ENCODE measurements at places on chromosomes 2 and 18.

GRCh38 chr2:239791526-239792404 is 233.4 kb downstream of the NDUFA10 start:
- no peak for DNase-seq

- no peak for DNase-seq
These were observed 4.5 kb upstream of the LIMS2 start for GRCh38 chr2:127679680-127680361.

DNA sequence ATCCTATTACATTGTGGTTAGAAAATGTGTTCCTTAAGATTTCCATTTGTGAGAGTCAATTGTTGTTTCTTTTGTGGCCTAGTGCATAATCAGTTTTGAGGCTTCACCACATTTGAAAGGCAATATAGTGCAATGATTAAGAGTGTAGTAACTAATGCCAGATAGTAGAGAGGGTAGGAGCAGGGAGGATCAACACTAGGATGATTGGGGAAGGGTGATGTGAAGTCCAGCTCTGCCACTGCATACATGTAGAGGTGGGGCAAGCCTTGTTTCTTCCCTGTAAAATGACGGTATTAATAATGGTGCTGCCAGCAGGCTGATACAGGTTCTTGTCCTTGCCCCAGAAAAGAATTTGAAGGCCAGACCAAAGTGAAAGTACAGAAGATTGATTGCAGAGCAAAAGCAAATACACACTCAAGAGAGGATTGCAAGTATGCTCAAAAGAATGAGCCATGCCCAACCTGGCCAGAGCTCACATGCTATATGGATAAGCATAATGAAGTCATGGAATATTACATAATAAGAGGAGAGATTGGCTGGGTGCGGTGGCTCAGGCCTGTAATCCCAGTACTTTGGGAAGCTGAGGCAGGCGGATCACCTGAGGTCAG is 8.0 kb downstream of the SP100 start:
- DNase-seq = no peak

GRCh38 chr2:27265536-27265870 is 2.7 kb upstream of the SLC30A3 start:
- no peak for DNase-seq

- no peak for DNase-seq
These were observed 830.1 kb upstream of the ZEB2 start for GRCh38 chr2:145350011-145350410.

DNA sequence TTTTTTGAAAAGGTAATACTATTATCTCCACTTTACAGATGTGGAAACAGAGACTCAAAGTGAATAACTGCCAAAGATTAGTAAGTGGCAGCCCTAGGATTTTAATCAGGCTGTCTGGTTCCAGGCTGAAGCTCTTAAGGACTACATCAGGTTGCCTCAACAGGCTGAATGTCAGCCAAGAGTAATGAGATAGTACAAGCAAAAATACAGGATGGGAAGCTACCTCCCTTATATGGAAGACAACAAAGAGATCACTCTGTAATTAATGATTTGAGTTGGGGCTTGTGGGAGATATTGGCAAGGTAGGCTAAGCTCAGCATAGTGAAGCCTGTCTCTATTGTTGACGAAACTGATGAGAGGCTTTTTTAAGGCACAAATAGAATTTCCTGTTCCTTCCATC is 323.1 kb downstream of the KCNJ3 start:
- DNase-seq = no peak

DNA sequence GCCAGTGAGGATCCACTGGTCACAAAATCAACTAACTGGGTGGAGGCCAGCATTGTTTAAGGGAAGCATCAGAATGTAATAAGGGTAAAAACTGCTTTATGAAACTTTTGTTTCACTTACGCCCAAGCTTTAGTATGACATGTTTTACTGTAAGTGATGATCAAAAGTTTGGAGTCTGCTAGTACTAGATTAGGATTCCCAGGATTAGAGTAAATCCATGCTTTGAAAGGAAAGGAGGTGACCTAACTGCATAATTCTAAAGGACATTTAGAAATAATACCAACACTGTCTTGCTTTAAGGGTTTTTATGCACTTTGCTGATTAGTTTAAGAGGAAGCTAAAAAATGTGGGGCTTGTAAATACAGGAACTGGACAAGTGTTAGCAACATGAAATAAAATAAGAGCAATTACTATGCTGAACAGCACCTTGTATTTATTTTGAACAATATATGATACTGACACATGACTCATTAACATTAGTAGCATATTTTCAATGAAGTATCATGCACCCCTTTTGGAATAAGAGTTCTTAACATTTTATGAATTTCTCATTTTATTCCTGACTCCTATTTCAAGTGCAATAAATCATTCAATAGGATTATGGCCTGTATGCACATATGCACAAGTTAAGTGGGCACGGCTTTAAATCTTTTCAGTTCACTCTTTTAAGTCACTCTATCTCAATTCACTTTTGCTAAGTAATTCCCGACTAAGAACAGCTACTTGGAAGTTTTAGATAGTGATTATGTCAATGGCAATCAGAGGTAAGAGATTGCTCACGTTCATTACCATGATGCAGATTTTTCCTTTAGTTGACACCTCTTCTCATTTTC is 62.5 kb downstream of the STK39 start:
- no peak for DNase-seq

DNA sequence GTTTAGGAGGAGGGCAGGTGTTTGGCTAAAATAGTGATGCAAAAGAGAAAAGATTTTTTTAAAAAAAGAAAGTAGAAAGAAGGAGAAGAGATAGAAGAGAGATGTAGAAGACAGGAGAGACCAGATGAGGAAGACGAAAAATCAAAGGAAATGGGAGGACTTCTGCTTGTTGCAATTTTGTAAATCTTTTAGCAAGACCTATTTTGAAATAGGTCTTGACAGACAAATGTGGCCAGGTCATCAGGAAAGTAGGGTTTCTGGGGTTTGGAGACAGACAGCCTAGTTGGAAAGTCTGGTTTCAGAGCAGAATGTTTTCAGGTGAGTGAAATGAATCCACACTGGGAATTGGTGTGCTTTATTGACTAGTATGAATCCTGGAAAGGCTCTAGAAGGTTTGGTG is 104.5 kb upstream of the CAVIN2 start:
- DNase-seq = no peak

DNA sequence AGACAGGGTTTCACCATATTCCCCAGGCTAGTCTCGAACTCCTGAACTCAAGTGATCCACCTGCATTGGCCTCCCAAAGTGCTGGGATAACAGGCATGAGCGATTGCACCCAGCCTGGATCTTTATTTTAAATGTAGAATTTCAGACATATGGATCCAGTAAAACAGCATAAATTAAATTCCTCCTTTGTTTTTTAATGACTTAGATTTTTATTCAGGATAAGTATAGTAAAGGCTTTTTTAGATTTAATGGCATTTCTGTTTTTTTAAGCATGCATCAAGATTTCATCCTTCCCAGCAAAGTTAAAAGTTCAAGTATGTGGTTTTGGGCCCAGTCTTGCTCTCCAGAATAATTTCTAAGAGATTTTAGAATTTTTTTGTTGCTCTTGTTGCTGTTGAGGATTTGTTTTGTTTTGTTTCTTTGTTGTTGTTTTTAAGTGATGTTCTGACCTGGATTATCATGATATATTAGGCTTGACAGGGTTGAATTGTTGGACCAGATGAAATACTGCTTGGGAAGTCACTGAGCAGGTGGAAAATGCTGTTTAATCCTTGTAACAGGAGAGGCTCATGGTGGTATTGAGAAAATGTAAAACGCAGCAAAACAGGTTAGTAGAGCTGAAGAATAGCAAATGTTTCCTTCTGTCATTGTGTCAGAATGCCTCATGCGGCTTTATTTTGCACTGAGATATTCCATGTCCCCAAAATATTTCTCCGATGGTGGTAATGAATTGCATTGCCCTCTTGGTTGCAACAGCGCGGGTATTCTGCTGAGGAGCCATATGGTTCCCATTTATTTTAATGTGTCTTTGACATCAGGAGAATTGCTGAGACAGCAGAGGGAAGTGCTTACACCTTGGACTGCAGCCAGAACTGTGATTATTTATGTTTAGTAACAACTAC is 147.9 kb downstream of the GALNT3 start:
- no peak for DNase-seq

- DNase-seq = peak; percentile 16
These were observed 41.8 kb downstream of the KCTD18 start for GRCh38 chr2:200467806-200468681.

- peak; percentile 61 for DNase-seq
These were observed 60.3 kb upstream of the AGPS start for GRCh38 chr2:177332026-177332991.

DNA sequence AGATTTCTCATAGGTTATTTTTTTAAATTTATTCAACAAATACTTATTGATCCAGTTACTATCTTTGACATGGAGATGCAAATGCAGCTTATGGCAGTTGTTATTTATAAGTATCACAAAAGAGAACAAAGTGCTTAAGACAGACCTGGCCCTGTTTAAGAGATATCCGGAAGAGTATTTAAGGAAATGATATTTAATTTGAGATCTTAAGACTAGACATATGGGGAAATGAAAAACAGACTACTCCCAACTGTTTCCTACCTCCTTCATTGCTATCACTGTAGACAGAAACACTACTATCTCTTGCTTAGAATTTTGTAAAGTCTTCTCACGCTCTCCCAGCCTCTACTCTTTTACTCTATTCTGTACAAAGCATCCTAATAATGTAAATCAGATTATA is 36.0 kb downstream of the RPRD1A start:
- no peak for DNase-seq

DNA sequence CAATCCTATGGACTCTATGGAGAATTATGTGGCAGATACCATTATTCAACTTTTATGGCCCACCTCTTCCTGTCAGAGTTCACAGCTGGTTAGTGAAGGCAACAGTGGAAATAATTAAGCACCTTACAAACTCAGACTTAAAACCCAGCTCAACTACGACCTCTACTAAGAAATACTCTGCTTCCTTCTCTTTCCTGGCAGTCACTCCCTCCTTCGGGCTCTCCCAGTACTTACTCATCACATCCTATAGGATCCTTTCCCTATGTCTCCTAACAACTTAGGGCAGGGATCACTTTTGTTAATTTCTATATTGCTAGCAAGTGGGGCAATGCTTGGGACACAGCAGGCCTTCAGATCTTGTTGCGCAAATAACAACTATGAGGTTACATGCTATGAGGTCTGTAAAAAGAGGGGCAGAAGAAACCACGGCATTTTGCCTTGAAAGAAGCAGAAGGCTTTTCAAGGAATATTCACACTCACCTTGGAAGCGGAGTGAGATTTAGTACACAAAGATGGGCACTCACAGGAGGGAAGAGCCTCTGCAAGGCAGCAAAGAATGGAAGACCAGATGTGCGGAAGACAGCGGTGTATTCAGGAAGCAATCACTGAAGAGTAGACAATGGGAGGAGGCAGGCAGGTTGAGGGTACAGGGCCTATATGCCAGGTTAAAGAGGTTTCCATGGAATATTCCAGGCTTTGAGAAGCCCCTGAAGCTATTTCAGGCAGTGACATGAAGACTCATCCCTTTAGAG is 2.1 kb downstream of the STK39 start:
- DNase-seq = no peak

GRCh38 chr2:134029418-134029817 is 224.5 kb upstream of the MGAT5 start:
- no peak for DNase-seq

DNA sequence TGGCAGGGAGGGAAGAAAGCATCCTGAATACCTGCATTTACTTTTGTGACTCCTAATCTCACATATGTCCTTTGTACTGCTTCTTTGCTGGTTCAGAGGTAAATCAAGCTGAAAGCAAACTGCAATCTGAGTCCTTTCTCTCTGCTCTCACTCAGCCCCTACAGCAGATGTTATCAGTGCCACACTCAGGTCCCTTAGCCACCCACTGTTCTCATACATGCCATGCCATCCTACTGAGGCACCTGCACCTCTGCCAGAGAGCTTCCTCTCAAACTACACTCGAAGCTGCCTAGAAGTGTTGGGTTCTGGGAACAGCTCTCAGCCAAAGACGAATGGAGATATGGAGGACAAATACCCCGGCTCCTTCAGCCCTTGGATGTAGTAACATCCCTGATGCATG is 244.5 kb downstream of the TXNL1 start:
- no peak for DNase-seq

DNA sequence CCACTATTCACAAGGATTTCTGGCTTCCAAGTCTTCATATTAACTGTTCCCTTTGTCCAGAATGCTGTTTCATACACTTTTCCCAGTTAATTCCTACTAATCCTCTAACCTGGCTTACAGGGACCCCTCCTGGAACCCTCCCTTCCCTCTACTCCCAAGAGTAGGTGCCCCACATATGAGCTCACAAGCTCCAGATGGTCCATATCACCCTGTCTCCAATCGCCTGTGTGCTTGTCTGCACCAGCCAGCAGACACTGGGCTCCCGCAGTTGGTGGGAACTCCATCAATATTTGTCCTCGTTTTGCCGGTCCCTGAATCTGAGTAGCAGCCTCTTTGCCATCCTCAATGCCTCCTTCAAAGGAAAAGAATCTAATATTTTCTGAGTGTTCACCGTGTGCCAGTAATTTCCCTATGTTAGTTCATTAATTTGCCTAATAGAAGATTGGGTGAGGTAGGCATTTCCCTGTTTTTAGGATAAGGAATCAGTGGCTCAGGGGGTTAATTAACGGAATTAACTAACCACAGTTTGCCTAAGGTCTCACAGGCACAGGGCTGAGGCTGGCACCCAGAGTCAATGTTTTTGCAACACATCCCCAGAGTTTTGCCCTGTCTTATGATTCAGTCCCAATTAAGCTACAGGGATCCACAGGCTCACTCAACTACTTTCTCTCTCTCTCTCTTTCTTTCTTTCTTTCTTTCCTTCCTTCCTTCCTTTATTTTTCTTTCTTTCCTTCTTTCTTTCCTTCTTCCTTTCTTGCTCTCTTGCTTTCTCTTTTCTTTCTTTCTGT is 141.6 kb upstream of the CYP1B1 start:
- DNase-seq = no peak

DNA sequence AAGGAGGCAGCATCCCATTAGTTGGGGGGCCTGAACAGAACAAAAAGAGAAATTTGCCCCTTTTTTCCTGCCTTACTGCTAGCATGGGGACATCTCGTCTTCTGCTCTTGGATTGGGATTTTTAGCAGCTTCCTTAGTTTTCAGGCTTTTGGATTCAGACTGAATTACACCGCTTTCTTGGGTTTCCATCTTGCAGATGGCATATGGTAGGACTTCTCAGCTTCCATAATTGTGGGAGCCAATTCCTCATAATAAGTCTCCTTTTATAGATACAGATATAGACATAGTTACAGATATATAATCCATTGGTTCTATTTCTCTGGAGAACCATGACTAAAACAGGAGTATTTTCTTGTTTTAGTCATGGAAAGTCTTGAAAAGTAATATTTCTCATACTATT is 5.2 kb upstream of the RAPGEF4 start:
- no peak for DNase-seq

DNA sequence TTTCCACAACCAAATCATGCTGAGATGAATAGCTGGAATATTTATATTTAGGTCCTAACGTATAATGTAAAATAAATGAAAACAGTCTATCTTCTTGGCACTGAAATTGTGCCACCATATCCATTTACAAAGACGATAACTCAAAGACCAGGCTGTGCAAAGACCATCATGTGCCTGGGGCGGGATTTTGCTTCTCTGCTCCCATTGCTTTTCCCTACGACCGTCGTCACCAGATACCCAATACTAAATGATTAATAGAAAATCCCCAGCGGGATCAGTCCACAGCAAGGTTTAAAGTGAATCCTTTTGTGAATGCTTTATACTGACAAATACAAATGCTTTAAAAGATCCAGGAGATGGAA is 194.3 kb upstream of the ARL4C start:
- DNase-seq = no peak

Measured in activated T-cell treated with anti-CD3 and anti-CD28 coated beads, Interleukin-2, amount 50 U/mL, for 72 hours (primary cell).